Stimulated activated CD4-positive, alpha-beta T cell treated with anti-CD3 and anti-CD28 coated beads, Interleukin-15, amount 100 ng/mL, for 1 hour (primary cell): ENCODE measurements at places on chromosomes 4 and X.

DNA sequence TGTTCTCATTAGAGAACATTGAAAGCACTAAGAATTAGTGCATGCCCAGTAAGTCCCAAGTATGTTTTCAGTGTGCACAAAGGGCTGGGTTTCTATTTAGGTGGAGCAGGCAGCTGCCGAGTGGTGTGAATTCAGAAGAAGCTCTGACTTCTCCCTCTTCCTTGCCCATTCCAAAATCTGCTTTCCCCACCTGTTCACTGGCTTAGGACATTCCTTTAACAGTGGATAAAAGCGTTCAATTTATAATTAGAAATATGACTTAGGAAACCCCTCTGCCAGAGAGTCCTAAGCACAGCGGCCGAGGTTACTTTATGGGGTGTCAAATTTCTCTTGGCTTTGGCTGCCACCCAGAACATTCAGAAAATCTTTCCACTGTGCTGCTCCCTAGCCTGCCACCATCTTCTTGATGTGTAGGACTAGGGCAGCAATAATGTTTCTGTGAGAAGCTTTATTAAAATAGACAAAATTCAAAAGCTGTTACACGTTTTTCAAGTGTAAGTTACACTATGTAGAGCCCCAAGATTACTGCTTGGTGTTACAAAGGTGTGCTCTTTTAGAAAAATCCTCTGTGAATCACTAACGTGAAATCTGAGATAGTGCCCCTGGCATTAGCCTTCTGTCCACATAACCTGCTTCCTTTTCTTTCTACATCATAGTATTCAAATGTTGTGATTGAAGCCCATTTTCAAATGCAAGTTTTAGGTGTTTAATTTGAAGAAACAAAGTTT is 191.6 kb upstream of the ANKRD50 start:
- no peak for DNase-seq

DNA sequence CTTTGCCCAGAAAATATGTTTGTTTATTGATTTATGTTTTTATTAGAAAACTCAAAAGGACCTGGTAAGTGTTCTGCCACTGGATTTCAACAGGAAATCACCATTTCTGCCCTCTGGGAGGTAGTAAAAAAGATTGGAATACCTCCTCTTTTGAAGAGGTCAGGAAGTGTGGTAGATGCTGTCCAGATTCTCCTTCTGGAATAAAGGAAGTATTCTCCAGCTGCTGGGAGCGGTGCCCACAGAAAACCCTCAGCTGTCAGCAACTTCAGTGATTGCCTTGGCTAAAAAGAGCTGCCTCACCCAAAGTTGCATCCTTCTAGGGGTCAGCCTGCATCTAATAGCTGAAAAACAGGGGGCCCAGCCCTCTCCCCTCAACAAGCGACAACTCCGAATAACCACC is 13.8 kb upstream of the ZNF674 start:
- DNase-seq: no peak

GRCh38 chr4:5639556-5639955 is 68.8 kb downstream of the EVC2 start:
- no peak for DNase-seq

GRCh38 chrX:98338544-98338943 is 1454.8 kb downstream of the RPA4 start:
- DNase-seq: no peak

DNA sequence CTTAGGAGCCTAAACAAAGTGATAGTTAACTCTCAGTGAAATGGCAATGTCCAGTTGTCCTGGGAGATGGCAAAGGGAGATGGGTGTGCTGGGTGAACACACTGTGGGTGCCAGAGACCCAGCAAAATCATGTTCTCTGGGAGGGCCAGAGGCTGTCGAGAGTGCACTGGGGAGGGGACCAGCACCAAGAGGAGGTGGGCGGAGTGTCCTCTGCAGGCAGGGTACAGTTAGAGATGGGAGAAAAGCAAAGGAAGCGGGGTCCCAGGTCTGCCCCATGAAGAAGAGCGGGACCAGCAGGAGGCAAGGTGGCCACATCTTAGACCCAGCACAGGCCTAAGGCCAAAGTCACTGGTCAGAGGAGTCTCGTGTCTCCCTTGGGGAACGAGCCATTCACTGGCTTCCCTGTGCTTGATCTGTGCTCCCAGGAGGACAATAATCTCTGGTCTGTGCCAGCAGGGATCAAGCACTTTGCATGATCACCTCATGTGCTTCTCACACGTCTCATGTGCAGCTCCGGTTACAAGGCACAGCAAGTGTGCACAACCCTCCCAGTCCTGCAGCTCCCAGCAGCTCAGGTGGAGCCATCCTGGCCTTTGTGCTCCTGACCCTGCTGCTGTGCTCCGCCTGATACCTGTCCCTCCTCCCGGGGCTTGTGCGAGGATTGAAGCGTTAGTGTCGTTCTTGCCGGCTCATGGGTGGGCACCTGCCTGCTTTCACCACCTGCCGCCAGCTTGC is 100.9 kb downstream of the FAM53A start:
- DNase-seq: no peak

DNA sequence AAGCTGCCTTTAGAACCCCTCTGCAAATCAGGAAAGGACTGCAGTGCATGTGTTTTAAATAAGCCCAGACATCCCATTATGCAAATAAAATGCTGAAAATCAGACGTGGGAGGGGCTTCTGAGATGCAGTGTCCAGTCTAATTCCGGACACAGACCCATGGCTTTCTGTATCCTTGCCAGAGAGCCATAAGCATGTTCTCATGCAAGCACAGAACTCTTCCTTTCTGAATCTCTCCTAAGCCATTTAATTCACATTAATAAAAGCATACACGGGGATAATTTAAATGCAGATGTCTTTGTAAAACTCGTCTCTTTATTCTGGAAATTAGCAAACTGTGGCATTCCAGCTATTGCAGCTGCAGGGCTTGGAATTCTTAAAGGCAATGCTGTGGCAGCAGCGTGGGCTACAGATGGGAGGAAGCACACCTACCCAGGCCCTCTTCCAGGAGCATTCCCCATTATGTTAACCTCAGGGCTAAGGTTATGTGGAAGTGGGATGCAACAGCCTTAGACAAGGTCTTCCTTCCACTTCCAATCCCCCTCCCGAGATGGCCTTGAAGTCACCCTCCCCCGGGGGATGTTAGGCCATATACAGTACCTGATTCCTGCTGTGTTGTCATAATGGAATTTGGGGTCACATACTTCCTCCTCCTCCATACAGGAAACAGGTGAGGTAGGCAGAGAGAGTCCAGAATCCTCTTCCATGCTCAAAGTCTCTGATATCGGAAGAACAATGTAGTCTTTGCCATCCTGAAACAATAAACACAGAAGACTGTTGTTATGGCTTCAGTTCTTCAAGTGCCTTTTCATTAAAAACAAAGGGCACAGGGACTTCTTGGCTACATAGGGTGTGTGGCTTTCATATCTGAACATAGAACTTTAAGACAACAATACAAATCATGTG is 38.1 kb downstream of the KDR start:
- DNase-seq: no peak

GRCh38 chr4:90159193-90159592 is 32.0 kb downstream of the CCSER1 start:
- no peak for DNase-seq

DNA sequence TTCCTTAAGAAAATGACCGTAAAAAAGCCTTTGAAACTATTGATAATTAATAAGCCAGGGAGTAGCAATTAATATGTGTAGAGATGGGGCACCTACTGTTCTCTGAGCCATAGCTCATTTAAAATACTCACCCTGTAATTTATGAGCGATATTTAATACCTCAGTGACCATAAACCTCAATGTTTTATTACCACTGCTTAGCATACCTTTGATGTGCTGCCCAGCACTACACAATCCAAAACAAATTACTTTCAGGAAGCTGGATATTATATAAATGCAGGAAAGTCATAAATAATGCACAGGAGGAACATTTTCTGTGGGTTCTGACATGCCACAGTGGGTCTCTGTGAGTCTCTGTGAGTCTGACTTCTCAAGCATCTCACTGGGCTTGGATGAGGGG is 166.1 kb upstream of the RPL34 start:
- DNase-seq: no peak

DNA sequence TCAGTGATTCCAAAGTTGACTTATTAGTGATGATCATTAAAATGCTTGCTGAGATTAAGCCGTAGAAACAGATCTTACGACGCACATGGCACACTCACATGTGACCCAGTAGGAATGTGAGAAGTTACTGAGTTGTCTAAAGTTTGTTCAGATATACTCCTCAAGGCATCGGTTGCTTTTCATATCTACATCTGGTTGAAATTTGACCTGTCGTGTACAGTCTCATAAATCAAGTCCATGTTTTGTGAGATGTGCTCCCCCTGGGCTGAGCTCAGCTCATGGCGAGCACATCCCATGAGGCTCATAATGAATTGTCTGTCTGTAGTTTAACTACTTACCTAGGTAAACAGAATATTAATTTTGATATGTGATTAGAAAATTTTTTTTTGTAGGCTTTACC is 67.0 kb downstream of the TNIP2 start:
- DNase-seq: no peak

GRCh38 chrX:323721-324628 is 5.4 kb upstream of the GTPBP6 start:
- no peak for DNase-seq

DNA sequence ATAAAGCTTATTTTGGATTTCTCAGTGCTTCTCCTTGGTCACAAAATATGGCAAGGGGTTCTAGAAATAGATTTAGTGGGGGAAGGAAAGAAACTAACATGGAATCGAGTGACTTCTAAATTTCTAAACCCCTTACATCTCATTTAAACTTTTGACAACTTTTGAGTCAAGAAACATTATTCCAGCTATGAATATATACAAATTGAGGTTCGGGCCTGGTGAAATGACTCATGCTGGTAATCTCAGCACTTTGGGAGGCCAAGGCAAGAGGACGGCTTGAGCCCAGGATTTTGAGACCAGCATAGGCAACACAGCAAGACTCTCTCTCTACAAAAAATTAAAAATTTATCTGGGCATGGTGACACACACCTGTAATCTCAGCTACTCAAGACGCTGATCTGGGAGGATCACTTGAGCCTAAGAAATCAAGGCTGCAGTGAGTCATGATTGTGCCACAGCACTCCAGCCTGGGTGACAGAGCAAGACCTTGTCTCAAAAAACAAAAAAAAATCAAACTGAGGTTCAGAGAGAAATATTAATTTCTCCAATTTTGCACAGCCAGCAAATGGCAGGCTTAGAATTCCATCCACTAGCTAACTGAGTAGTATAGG is 99.8 kb downstream of the ANXA3 start:
- no peak for DNase-seq

- no peak for DNase-seq
Measured at GRCh38 chr4:79292008-79292407, 33.9 kb downstream of the NAA11 start.

- DNase-seq: no peak
Measured at GRCh38 chr4:187193141-187193540, 469.5 kb upstream of the FAT1 start.

DNA sequence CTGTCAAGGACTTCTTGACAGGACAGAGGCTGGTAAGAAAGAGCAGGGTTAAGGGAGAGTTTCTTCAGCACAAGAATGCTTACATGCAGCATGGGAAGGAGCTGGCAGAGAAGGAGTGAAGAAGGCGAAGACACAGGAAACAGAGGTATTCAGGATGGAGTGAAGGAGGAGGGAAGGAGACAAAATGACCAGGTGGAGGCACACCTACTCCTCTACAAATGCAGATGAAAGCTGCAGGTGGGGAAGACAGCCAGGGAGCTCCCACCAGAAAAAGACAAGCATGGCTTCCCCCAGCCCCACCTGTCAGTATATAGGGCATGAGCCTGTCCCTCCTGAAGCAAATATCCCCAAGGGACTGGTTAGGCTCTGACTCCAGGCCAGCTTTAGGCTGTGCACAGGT is 29.6 kb upstream of the NKRF start:
- no peak for DNase-seq

DNA sequence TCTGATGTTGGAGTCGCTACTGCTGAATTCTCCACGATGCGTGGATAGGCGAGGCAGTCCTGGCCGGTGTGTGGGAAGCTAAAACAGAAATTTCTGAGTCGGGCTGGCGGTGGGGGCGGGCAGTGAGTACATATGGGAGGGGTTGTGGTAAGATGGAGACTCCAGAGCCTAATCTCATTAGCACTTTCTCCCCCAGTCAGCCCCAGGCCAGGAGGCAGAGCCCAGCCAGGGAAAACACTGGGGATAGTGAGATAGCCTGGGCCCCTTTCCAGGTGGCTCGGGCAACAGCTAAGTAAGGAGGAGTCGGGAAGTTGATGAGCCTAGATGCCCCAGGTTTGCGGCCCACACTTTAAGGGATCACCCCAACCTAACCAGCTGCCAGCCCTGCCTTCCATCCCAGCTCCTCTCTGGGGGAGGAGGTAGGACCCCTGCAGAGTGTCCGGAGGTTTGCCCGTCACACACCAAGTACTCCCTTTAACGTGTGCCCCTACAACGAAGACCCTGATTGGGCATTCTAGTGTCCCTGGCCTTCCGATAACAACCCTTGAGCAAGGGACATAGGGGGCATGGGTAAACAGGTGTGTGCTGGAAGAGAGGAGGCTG is 2.4 kb upstream of the LOC101059915 start:
- no peak for DNase-seq

DNA sequence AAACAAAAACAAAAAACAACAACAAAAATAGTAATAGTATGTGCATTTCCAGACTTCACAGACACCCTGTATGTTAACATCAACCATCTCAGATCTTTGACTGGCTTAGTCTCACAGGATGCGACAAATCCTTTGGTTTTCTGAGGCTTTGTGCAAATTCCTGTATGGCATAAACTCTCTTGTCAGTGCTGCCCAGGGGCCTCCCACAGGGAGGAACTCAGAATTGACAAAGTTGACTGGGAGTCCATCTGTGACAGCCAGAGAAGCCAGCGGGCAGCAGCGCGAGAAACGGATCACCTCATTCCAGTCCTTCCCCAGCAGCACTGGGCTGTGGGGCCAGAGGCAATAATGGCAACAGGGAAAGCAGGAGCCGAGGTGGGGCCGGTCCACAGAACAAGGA is 19.1 kb upstream of the DDX3X start:
- no peak for DNase-seq

GRCh38 chr4:581753-582361 is 5.8 kb upstream of the TMEM271 start:
- no peak for DNase-seq

DNA sequence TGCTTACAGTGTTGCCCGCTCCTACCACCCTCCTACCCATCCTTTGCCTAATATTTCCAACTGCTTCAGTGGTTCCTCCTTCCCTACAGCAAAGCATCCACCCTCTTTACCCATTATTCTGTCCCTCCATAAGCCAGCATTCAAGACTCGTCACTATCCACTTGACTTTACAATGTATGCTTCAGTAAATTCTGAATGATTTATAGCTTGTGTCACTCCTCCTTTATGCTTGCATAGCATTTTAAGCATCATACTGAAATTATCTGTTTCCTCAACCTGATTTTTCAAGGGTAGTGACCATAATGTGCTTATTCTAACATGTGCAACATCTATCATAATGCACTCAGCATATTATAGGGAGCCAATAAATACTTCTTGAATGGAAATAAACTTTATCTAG is 365.5 kb downstream of the RAB28 start:
- no peak for DNase-seq

- DNase-seq: no peak
Measured at GRCh38 chr4:141563723-141564122, 72.7 kb upstream of the IL15 start.

DNA sequence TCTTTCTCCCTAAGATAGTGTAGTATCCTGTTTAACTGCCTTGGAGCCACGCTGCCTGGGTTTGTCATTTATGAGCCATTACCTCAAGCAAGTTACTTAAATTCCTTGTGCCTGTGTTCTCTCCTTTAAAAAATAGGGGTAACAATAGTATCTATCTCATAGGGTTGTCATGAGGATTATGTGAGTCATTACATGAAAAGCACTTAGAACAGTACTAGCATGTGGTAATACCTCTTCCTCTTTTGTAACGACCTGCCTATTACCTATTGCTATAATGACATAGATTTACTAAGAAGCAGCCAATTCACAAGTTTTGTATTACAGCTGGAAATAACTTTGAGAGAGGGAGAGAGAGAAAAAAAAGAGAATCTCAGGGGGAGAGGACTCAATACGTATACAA is 834.7 kb downstream of the RAPGEF2 start:
- no peak for DNase-seq
